ENCODE measurements at places on chromosomes 16 and 17. TPM values are rescaled to one million over a fixed set of nuclear protein-coding genes. Genes with fewer than 3 reads are reported as not detected.

- no peak for DNase-seq
Observed at GRCh38 chr16:55000595-55000994, 69.9 kb downstream of the IRX5 start.

DNA sequence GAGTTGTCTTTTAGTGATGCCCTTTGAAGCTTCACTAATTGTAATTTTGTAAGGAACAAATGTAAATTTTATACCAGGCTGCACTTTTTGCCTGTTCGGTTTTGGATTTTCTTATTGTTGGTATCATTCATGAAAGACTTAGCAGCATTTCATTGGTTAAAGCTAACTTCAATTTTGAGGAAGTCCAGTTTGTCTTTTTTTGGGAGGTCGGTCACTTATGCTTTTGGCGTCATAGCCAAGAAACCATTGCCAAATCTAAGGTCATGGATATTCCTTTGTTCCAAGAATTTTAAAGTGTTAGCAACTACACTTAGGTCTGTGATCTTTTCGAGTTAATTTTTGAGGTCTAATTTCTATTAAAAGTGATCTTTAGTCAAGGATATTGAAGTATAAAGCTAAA lies 77.1 kb downstream of the PRKCA start:
- no peak for DNase-seq

DNA sequence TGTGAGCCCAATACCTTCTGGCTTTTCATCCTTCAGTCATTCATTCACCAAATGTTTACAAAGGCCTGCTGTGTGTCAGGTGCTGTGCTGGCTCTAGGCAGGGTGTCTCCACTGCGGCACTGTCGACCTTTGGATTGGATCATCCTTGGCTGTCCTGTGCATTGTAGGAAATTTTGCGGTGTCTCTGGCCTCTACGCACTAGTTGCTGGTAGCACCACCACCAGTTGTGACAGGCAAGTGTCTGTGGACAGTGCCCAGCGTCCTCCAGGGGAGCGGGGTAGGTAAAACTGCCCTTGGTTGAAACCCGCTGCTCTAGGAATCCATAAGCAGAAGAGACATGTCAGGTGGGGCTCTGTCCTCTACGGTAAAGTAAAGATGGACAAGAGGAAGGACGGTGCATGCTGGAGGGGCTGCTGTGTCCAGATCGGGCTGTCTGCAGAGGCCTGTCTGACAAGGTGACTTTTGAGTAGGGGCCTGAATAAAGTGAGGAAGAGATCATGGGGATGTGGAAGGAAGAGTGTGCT lies 123.7 kb downstream of the SNX29 start:
- no peak for DNase-seq

GRCh38 chr17:57511475-57512123 lies 233.5 kb downstream of the CCDC182 start:
- no peak for DNase-seq

- DNase-seq: no peak
Observed at GRCh38 chr17:59558953-59559352, 6.5 kb upstream of the DHX40 start.

DNA sequence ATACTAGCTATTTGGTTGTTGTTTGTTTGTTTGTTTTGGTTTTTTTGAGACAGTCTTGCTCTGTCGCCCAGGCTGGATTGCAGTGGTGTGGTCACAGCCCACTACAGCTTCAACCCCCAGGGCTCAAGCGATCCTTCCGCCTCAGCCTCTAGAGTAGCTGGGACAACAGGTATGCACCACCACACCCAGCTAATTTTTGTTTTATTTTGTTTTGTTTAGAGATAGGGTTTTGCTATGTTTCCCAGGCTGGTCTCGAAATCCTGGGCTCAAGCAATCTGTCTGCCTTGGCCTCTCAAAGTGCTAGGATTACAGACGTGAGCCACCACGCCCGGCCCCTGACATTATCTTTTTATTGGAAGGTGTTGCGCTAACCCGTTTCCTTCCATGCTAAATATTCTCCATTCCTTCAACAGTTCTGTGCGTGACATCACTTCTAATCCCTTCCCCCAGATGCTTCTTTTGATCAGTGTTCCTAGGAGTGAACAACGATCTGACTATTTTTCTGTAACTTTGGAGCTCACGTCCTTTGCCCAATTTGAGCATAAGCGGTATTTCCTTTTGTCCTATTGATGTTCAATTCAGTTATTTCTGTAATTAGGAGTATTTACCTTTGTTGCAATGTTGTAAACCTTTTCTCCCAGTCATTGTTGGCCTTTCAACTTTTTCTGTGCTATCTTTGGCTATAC lies 30.2 kb upstream of the EMP2 start:
- no peak for DNase-seq

DNA sequence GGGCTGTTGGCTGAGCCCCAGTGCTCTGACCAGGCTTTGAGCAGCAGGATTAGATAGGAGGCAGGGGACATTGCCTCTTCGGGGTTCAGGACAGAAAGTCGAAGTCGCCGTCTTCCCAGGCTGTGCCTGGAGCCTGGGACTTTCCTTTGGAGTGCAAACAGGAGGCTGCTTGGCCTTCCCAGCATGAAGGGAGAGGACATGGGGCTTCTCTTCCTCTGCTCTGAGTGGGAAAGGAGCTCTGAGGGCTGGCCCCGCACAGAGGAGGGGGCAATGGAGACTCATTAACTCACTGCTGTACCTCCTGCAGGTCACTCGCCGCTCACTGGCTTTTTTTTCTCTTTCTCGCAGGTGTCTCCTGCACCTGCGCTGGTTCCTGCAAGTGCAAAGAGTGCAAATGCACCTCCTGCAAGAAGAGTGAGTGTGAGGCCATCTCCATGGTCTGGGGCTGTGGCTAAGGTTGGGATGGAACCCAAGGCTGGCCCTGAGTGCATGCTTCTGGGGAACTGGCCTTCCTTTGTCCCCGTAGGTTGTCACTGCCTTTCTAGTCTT lies 642 bp downstream of the MT1F start:
- no peak for DNase-seq

GRCh38 chr17:66492080-66492479 lies 189.7 kb downstream of the PRKCA start:
- DNase-seq: no peak

DNA sequence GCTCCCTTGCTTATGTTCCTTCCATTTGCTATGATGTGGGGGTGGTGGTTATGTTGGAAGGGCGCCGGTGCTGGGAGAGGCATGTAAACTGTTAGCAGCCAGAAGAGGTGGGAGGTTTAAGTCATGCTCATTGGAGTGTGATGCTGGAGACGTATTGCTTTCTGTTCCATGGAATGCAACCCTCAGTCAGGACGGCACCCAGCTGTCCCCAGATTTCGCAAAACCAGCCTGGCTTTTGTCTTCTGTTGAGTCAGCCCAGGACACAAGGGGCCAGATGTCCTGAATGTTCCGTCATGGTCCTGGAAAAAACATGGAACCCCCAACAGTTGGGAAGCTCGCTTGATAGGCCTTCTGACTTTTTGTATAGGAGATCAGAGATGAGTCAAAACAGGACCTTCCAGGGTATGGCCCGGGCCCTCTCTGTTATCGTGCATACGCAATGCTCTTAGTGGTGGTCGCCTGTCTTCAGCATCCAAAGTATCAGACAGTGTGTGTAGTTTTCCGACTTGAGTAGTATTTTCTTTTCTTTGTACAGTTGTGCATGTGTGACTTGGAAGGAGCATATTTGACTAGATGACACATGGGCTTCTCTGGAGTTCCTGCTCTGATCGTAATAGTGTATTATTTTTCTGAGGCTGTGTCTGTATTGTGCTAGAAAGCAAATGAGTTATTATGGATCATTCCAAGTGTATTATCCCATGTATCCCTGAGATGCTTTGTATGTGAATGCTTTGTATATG lies 201.9 kb downstream of the SNX29 start:
- no peak for DNase-seq

GRCh38 chr17:21061158-21061835 lies 18.5 kb upstream of the USP22 start:
- DNase-seq: no peak

DNA sequence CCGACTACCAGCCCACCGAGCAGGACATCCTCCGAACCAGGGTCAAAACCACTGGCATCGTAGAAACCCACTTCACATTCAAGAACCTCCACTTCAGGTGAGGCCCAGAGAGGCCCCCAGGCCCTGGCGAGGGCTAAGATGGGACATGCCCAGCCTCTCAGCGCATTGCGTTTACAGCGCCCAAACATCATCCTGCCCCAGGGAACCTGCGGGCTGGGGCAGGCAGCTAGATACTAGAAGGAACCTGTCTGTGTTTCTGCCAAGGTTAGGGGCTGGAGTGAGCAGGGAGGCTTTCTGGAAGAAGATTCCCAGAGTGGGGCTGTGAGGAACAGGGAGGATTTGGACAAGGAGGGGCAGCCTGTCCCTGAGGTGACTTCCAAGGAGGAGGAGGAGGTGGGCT lies 90.6 kb downstream of the AMFR start:
- no peak for DNase-seq

DNA sequence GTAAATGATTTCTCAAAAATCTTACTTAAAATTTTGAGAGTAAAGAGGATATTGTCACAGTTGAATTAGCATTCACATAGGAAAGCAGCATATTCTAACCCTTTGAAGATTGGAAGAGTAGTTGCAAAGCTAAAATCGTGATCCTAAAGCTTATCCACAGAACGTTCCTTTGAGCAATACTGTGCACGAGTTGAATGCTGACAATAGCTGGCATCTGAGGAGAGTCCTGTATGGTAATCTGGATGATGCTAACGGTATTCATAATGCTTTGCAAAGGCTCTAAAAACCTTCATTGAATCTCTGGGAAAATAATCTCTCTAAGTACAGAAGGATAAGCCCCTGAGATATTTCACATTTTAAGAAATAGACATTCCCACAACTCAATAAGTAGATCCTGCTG lies 354.6 kb downstream of the CDH8 start:
- DNase-seq: no peak

GRIN2A gene
- 1.1 TPM for total RNA-seq

HYDIN gene
- total RNA-seq: 0.33 TPM

C16orf89 gene
- 1.4 TPM for total RNA-seq
